ENCODE measurements at places on chromosomes 11 and 22.
A peak's percentile ranks its signal among the peaks of the same experiment; 100 is the strongest.

- no peak for DNase-seq
Observed at GRCh38 chr11:35846874-35847273, 97.0 kb upstream of the LDLRAD3 start.

DNA sequence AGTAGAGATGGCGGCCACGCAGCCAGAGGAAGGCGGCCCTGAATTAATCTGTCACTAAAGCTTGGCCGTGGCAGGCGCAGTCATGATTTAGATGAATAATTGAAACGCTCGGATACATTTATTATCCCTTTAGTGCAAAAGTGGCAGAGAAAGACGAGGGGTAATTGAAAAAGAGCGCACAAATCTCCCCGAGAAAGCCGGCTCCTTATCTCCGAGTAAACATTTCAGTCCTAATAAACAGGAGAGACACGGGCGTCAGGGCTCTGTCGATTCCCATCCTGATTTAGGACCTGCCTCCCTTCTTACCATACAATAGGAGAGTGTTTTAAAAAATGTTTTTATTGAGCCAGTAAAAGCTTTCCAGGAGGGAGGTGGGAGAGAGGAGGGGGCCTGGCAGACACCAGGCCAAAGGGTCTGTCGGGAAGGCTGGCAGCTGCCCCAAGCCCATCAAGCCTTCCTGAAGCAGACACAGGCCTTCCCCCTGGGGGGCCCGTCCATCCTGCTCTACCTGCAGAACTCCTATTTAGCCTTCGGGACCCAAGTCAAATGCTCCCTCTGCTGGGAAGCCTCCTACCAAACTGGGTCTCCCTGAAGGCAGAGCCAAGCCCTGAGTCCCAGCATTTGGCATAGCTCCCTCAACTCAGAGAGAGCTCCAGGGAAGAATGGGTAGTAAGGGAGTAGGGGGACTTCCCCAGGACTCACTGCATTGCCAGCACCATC lies 22.8 kb downstream of the OTUB1 start:
- no peak for DNase-seq

- DNase-seq = no peak
Observed at GRCh38 chr11:68803766-68804165, 38.0 kb downstream of the CPT1A start.

DNA sequence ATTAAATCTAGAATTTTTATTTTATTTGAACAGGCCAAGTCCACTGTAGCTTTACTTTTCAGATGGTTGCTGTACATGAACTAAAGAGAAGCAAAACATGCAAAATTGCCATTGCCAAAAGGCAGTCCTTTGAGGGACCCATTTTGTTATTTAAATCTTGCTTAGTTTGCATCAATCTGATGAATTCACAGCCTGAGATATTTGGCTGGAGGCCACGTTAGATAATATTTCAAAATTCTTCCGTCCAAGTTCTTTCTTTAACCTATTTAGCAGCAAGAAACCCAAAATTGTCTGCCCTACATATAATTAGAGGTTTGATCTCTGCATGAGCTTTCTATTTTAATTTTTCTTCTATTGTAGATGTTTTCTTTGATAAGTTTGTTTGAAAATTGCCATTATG lies 1706.9 kb upstream of the RAG2 start:
- DNase-seq = no peak

- DNase-seq = peak; percentile 99
Observed at GRCh38 chr11:120432056-120433018, 79.2 kb upstream of the GRIK4 start.

GRCh38 chr11:47216121-47216798 lies 1.5 kb downstream of the DDB2 start:
- peak; percentile 82 for DNase-seq

DNA sequence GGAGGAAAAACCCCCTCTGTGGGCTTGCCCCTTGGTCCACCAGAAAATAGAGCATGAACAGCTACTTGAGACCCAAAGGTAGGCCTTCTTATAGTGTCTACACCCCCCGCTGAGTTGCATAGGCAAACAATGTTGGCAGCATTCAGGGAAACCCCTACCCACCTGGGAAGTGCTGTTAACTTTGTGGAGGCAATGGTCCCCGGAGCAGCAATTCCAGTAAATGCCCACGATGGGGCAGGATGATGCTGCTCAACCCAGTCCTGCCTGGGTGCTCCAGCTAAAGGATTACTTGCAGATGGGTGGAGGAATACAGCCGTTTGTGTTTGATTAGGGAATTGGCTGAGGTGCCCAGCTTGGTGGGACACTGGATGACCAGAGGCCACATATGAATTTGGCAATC lies 381.3 kb upstream of the ANO5 start:
- no peak for DNase-seq

DNA sequence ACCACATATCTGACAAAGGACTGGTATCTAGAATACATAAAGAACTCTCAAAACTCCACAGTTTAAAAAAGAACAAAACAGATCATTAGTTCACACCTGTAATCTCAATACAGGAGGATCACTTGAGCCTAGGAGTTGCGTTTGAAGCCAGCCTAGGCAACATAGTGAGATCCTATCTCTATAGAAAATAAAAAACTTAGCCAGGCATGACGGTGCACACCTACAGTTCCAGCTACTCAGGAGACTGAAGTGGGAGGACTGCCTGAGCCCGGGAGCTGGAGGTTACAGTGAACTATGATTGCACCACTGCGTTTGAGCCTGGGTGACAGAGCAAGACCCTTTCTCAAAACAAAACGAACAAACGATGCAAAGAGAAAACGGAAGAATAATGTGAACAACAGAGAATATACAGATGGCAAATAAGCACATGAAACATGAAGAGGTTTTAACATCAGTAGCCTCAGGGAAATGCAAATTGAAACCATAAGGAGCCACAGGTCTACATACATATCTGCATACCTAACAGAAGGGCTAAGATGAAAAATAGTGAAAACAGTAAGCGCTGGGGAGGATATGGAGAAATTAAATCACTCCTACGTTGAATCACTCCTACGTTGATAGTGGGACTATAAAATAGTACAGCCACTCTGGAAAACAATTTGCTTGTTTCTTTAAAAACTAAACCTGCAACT lies 70.7 kb downstream of the DGCR2 start:
- DNase-seq = no peak

DNA sequence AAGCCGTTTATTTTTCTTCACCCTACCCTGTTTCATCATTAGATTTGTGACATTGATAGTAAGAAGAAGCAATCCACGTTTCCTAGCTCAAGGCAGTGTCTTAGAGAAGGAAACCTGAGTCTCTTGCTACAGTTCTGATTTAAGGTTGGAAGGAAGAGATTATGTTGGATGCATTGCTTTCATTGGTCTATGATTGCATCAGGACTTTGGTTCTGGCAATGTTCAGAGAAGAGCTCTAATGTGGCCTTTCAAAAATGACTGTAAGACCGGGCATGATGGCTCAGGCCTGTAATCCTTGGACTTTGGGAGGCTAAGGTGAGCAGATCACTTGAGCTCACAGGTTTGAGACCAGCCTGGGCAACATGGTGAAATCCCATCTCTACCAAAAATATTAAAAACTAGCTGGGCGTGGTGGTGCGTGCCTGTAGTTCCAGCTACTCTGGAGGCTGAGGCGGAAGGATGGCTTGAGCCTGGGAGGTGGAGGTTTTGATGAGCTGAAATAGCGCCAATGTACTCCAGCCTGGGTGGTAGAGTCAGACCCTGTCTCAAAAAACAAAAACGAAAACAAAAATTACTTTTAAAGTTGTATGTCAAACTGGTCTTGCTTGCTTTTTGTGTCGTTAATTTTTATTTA lies 4.1 kb downstream of the NUCB2 start:
- peak; percentile 12 for DNase-seq

GRCh38 chr22:26985931-26986782 lies 328.8 kb downstream of the MIAT start:
- DNase-seq = peak; percentile 89

DNA sequence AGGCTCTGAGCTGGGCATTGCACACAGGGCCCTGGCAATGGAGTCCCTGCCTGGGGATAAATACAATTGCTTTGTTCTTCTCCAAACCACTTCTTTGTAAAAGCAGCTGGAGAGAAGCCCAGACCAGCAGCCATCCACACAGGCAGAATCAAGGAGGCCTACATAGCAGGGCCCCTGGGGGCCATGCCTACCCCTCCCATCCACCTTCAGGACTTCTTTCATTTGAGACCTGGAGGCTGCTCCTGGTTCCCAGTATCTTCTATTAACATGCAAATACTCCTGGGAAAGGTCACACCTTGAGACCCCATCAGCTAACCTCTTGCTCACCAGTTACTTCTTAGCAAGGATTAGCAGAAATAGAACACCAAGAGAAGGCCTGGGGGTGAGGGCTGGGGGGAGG lies 511.1 kb downstream of the SOX6 start:
- DNase-seq = no peak

- no peak for DNase-seq
Observed at GRCh38 chr22:47798229-47798628, 1035.8 kb downstream of the TBC1D22A start.

DNA sequence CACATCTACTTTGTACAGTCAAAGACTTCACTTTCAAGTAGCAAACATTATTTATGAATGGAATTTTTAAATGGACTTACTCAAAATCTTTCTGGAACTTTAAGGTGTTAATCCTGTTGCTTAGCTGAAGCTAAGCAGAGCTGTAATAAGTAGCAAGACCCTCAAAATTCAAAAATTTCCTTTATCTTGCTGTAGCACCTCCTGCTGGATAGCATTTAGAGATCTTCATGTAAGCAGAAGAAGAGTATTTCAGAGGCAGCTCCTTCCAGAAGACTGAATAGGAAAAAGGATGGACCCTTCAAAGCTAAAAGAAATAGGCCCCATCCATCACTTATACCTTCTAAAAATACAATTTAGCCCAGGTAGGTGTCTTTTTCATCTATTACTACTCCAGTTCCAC lies 3.4 kb downstream of the PHF21A start:
- no peak for DNase-seq

- DNase-seq = no peak
Observed at GRCh38 chr22:35683560-35683959, 34.1 kb upstream of the APOL5 start.

- DNase-seq = no peak
Observed at GRCh38 chr11:66854231-66854661, 2.6 kb upstream of the LRFN4 start.

DNA sequence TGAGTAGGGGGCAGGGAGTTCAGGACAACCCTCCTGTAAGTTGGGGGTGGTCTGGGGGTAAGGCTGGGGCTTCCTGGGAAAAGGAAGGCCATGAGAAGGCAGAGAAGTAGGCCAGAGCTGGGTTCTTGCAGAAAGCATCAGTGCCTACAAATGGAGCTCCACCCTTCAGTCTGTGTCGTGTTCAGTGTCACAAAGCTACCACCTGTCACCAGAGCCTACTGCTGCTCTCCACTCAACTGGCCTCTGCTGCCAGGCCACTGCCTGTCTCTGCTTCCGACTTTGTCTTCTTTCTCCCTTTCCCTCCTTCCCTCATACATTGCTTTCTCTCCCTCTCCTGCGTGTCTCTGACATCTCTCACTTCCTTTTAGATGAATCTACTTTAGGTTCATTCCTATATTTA lies 3.4 kb upstream of the WBP2NL start:
- no peak for DNase-seq

- no peak for DNase-seq
Observed at GRCh38 chr11:7056828-7057513, 31.8 kb upstream of the RBMXL2 start.

- DNase-seq = no peak
Observed at GRCh38 chr11:102933627-102934026, 21.9 kb downstream of the MMP13 start.

- no peak for DNase-seq
Observed at GRCh38 chr11:113436672-113437252, 38.4 kb downstream of the DRD2 start.

GRCh38 chr22:42396621-42397331 lies 35.4 kb downstream of the NFAM1 start:
- DNase-seq = no peak

- DNase-seq = no peak
Observed at GRCh38 chr11:91366816-91367215, 857.8 kb upstream of the FAT3 start.

- no peak for DNase-seq
Observed at GRCh38 chr11:961921-962320, 36.3 kb downstream of the AP2A2 start.

DNA sequence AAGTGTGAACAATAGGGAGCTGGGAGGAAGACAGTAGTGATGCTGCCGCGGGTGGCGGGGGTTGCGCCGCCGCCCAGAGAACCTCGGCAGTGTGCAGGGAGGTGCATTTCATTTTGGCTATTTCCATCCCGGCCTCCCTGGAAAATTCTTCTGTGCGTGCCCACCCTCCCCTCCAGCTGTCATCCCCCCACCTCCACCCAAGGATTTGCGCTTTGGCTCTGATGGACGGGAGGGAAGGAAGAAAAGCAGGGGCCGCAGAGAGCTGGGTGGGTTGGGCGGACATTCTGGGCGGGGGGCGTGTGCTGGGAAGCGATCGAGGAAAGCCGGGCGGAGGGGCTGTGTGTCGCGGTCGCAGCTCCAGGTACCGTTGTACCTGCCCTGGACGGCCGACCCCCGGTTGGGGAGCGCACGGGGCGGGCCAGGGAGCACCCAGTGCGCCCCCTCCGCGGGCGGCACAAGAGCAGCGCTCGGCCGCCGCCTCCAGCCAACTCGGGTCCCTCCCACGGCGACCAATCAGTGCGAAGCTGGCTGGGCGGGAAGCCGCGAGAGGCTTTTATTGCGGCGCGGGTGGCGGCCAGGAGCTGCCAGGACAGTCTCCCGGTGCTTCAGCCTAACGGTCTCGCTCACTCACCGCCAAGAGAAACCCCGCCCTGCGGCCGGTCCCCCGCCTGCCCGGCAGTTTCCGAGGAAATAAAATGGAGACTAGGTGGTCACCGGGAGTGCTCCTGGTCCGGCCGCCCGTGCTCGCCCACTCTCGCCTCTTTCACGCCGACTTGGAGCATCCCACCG lies 1.6 kb downstream of the NCAM1 start:
- DNase-seq = peak; percentile 51

DNA sequence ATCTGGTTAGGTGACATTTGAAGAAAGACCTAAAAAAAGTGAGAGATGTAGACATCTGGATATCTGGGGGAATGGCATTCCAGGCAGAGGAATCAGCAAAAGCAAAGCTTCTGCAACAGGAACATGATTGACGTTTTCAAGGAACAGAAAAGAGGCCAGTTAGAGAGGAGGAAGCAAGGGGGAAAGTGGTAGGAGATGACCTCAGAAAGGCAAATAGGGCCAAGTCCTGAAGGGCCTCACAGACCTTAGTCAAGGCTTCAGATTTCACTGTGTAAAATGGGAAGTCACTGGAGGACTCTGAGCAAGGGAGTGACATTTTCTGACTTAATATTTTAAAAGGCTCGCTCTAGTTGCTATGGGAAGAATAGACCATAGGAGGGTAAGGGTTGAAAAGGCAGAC lies 9.7 kb downstream of the DEUP1 start:
- no peak for DNase-seq

GRCh38 chr22:46791201-46791731 lies 28.8 kb downstream of the TBC1D22A start:
- peak; percentile 48 for DNase-seq

DNA sequence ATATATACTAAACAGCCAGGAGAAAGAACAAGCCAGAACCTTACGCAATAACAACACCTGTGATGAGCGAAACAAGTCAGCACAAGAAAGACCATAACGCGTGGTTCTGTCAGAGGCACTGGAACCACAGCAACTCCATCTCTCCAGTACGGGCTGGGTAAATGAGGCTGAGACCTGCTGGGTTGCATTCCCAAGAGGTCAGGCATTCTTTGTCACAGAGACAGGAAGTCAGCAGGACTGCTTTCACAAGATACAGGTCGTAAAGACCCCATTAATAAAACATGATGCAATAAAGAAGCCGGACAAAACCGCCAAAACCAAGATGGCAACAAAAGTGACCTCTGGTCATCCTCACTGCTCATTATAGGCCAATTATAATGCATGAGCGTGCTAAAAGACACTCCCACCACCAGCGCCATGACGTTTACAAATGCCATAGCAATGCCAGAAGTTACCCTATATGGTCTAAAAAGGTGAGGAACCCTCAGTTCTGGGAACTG lies 21.7 kb downstream of the TPST2 start:
- DNase-seq = no peak
